SW 1271 (cell line): ENCODE measurements at places on chromosomes 12 and 14.
A peak's percentile ranks its signal among the peaks of the same experiment; 100 is the strongest.

DNA sequence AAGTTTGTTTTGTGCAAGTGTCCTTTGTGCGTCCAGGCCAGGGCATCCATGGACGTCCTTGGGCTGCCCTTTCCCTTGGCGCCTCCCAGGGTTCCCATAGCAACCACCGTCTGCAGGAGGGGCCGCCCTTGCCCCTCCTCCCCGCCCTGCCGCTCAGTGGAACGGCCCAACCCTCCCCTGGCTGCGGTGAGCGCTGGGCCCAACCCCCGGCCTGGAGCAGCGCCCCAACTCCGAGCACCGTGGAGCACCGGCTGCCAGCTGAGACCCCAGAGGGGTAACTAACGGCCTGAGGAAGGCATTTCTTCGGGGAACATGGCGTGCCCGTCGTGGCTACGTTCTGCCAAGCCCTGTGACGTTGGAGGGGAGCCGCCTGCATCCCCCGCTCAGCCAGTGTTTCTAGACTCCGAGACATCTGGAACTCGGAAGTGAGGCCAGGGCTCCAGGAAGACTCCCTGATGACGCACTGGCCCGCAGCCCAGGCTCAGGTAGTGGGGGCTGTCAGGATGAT, 5.3 kb upstream of the ACACB start:
- peak; percentile 70 for DNase-seq

GRCh38 chr12:2291182-2291832, 238.5 kb downstream of the CACNA1C start:
- DNase-seq = peak; percentile 52

GRCh38 chr12:48717252-48717695, 767 bp upstream of the CCNT1 start:
- DNase-seq = no peak

GRCh38 chr12:112795582-112795981, 4.0 kb downstream of the RPH3A start:
- no peak for DNase-seq

DNA sequence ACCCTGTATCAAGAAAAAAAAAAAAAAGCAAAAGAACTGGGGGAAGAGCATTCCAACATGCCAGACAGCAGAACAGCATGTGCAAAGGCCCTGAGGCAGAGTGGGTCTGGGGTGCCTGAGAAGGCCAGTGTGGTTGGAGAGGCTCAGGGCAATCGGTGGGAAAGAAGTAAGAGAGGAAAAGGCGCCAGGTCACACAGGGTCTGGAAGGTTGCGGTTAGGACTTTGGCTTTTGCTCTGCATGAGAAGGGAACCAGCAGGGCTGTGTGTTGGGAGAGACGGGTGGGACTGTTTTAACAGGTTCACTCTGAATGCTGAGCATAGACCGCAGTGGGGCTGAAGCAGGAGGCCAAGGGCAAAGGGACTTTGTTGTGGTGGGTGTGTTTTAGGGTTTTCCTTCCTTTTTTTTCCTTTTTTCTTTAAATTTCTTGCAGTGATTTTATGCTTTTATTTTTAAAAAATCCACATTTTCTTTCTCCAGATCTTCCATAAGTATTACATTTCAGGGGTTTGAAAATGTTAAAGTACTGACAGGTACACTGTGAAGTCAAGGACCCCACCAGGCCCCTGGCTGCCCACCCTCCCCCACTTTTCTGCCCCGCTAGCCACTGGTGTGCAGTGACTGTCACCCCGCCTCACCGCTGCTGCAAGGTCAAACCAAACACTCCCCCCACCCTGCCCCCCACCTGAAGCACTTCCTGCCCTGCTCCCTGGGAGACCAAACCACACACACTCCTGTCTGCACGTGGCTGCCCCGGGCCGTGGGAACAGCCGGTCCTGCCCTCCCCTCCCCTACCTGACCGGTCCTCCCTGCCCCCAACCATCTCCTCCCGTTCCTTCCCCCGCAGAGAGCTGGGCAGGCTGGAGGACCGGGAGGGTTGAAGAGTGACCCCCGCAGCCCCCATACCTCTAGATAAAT, 30.0 kb downstream of the DTX1 start:
- no peak for DNase-seq

- no peak for DNase-seq
Measured at GRCh38 chr12:127342861-127343260, 924.1 kb upstream of the TMEM132C start.

DNA sequence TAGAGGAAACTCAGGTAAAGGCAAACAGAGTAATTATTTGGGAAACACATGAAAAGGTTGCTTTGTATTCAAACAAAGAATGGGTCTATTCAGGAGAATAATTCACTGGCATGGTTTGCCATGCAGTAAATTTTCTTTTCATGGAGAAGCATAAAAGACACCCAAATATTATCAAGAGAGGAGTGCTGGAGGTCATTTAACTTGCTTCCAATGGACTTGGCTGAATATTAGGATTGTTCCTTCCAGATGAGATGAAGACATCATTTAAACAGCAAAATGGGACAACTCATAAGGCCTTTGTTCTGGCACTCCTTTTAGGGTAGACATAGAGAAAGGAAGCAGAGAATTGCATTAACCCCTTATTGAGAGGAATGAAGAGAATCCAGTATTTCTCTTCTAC, 38.7 kb downstream of the WIF1 start:
- DNase-seq = no peak

DNA sequence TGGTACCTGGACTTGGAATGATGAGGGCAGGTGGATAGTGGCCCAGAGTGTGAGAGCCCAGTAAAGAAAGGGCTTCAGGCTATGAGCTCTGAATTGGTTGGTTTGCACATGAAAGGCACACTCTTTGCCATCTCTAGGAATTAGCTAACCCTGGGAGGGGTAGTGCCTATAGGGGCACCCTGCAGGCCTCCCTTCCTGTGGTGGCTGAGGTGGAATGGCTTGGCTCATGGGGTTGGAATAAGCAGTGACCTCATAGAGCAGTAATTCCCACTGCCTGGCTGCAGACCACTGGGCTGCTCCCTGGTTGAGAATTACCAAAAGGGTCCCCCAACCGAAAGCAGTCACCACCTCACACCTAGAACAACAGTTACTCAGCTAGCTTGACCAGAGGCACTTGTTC, 42.7 kb downstream of the ASCL4 start:
- DNase-seq = no peak

- DNase-seq = no peak
Measured at GRCh38 chr14:24194873-24195185, 412 bp downstream of the TM9SF1 start.

GRCh38 chr12:14810953-14811483, 3.0 kb downstream of the SMCO3 start:
- peak; percentile 40 for DNase-seq

- no peak for DNase-seq
Measured at GRCh38 chr14:75339059-75339458, 60.4 kb downstream of the FOS start.

GRCh38 chr14:35878272-35879150, 52.4 kb downstream of the BRMS1L start:
- DNase-seq = peak; percentile 37

DNA sequence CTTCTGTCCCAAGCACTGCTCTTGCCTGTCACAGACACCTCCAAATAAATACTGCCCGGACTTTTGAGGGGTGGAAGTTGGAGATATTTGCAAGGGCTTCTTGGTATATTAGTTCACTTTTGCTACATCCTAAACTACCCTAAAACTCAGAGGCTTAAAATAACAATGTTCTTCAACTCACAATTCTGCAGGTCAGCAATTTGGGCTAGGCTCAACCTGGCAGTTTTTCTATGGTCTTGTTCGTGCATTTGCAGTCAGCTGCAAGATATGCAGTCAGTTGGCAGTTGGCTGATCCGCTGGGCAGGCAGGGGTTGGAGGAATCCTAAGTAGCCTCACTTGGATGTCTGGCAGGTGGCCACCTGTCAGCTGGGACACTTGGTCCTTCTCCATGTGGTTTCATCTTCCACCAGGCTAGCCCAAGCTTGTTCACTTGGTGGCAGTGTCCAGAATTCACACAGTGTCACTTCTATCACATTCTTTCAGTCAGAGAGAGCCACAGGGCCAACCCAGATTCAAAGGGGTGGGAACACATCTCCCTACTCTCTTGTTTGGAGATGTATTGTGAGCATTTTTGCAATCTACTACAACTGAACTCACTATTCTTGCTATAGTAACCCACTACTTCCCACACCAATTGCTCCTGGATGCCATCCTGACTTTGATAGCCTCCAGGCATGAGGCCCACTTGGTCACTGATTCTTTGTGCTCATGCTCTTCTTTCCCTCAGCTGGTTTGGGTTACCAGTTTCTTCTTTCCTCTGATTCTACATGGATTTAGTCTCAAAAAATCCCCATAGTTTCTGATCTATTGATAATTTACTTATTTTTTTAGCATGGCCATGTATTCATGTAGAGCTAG, 27.8 kb upstream of the CAPRIN2 start:
- DNase-seq = no peak

GRCh38 chr12:87428701-87429277, 600.4 kb downstream of the C12orf50 start:
- DNase-seq = no peak

DNA sequence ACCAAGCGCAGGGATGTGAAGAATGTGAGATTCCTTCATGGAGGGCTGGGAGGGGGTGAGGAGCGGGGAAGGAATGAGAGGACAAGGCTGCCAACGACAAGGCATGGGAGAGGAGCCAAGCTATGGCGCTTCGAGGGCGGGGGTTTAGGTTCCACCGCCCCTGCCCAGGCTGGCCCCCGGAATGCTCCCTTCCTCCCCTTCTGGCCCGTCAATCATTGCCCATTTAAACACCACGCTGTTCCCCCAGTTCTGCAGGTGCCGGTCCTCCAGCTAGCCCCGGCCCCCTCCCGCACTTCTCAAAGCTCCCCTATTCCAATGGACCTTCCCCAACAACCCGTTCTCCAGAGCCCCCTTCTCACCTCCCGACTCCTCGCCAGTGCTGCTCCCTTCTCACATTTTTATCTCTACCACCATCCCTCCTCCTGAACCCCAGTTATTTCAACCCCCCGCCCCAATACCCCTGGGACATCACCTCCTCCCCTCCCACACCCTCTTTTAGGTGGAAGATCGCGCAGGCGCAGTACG, 428 bp downstream of the RNF41 start:
- no peak for DNase-seq

GRCh38 chr12:131430158-131430742, 280.6 kb upstream of the SFSWAP start:
- no peak for DNase-seq

GRCh38 chr12:89827592-89827991, 119.0 kb upstream of the ATP2B1 start:
- DNase-seq = no peak

DNA sequence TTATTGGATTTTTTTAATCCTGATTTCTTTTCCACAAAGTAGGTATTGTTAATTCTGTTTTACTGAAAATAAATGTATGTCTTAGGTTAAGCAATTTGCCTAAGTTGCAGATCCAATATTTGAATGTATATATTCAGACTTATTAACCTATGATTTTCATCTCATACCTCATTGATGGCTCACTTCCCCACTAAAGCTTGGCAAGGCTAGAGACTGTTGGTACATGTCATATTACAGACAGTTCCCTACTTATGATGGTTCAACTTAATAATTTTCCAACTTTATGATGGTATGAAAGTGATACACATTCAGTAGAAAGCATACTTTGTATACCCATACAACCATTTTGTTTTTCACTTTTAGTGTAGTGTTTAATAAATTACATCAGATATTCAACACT, 33.2 kb upstream of the KCNH3 start:
- no peak for DNase-seq

DNA sequence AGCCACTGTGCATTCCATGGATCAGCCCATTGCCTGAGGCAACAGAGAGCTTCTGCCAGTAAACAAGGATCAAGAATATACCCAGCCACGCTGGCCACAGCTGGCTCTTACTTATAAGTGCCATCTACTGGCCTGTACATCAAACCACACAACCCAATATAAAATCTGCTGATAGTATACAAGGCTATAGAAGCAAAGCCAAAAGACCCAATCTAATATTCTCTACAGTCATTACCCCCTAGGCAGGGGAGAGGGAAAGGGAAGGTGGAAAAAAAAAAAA, 4.4 kb upstream of the FAM186B start:
- no peak for DNase-seq

DNA sequence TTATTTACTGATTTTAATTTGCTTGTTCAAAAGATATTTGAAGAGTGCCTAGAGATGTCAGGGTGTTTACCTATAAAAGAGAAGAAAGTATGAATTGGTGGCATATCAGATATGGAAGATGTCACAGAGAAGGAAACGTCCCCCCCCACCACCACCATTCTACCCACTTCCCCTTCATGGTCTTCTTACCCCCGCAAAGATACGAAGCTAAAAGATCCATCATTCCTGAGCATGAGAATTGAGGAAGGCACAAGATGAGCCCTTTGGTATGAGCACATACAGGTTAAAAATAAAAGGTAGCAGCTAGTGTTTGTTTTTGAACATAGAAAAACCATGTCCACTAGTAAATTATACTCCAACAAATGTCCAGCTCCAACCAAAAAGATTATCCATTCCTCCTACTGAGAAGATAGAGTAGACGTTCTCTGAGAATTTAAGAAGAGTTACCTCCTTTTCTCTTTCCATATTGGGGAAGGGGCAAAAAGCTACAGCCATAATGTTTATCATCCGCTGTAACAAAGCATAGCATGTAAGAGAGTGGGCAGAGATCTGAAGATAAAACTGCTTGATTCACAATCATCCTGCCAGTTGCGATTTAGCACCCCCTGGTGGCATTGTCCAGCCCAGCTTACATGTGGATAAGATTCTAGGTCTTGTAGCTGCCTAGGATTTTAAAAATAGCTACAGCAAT, 29.1 kb downstream of the NFYB start:
- DNase-seq = peak; percentile 66

- DNase-seq = no peak
Measured at GRCh38 chr14:77099425-77100167, 1.5 kb downstream of the CIPC start.

DNA sequence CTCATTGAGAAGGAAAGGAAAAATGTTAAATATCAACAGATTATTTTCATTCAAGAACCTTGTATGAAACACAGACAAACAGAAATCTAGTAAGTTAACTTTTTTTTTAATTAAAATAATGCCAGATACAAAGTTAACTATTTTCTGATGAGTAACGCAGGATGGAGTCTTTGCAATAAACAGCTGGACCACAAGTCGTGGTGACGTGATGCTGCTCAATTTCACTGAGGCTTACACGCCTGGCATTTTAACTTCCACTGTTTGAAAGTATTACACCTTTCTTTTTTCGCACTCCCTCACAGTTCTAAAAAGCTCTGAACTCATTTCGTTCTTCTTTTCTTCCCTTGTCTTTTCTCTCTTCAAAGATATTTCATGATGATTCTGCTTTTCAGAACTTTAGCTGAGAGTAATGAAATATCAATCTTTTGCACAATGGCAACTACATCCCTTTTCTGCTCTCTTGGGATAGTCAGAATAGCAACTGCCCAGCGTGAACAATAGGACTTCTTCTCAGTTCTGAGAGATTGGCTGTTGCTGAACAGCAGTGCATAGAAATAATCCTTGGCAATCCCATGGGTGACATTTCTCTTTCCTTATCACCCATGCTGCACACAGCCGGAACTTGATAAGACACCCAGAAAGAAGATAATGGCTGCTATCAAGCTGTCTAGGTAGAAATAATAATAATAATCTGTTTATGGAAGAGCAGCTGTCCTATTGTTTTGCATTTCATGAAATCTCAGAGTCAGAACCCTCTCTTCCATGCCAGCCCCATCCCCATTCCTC, 160.5 kb downstream of the BTG1 start:
- no peak for DNase-seq

GRCh38 chr12:30019366-30020140, 235.8 kb upstream of the TMTC1 start:
- no peak for DNase-seq

- DNase-seq = no peak
Measured at GRCh38 chr12:100858656-100859055, 64.1 kb downstream of the ANO4 start.

GRCh38 chr14:76995279-76996035, 33.1 kb downstream of the IRF2BPL start:
- DNase-seq = no peak
